ENCODE measurements at places on chromosomes 12 and 14.

DNA sequence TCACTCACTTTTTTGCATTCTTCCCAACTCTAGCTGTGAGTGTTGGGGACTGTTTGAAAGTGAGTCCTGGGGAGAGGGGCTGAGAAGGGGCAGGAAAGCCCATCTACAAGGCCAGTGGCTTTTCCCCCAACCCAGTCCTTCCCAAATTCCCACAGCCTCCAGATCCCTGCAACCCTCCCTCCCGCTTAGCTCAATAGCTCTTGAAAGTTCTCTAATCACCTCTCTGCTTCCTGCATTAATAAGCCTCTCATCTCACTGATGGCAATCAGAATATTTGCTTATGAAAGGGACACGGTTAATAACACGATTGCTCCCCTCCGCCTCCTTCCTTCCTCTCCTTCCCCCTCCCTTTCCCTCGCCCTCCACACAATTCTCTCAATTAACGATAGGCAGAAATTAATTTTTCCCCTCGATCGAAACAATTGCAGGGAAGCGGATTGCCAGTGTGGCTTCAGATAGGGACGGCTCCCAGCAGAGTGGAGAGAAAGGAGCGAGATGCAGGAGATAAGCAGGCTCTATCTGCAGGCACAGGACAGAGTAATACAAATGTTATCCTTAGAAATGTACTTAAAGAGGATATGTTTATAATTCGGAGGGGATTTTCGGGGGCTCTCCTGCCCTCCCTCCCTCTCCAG is 15.1 kb upstream of the GPATCH2L start:
- DNase-seq, result no peak

GRCh38 chr12:115158816-115159215 is 474.8 kb upstream of the TBX3 start:
- DNase-seq, result no peak

- no peak for DNase-seq
Measured at GRCh38 chr14:62015945-62016344, 253.7 kb downstream of the SNAPC1 start.

- no peak for DNase-seq
Measured at GRCh38 chr14:42002141-42002540, 395.5 kb downstream of the LRFN5 start.

- peak; percentile 99 for DNase-seq
Measured at GRCh38 chr12:123126294-123127181, 24.4 kb downstream of the PITPNM2 start.

- no peak for DNase-seq
Measured at GRCh38 chr14:26377150-26377549, 220.7 kb downstream of the NOVA1 start.

DNA sequence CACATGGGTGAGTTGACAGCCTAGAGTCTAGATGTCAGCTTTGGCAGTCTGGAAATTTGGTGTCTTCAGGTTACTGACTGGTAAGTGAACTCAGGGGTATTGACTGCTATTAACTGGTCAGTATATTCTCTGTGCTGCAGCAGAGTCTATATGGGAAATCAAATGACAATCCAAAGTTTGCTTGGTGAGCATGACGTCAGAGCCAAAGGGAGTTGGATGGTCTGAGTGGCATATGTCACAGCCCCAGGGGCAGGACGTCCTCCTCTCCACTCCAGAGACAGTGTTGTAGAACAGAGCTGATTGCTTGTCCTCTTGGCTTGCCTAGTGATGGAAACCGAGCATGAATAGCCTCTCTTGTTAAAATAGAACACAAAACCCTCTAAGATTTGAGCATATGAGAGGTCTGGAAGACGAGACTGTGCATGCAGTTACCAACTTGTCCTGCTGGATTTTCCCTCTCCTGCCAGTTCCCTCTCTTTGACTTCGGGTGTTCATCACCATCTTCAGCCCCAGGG is 3.3 kb upstream of the TBC1D30 start:
- no peak for DNase-seq

- no peak for DNase-seq
Measured at GRCh38 chr12:127060933-127061332, 1206.0 kb upstream of the TMEM132C start.

DNA sequence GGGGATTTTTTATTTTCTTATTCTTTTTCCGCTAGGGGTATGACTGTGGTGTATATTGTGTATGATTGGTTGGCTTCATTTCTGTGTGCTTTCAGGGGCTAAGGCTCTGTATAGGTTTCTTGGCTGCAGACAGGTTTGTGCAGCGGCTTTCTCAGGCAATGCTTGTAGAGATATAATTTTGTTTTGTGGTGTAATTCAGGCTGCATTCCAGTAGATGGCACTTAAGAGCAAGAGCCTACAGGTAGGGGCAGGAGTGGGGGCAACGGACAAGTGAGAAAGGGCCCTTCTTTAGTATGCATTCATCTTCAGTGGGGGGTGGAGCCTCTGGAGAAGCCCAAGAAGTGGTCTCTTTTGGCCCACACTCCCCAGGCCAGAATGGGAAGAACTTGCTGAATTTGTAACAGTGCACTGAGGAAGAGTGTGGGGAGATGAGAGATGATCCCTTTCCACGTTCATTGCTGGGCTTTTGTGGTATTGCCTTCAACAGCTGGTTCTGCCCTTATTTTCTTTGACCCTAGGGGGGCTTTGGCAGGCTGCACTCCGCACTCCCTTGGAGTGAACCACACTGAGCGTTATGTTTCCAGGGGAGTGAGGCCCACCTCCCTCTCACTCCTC is 78.6 kb downstream of the IFNG-AS1 start:
- DNase-seq, result no peak

GRCh38 chr12:11953523-11953922 is 117.2 kb upstream of the BCL2L14 start:
- DNase-seq, result no peak

GRCh38 chr12:77687321-77687720 is 143.4 kb upstream of the NAV3 start:
- DNase-seq, result no peak

Data from stromal cell of bone marrow (primary cell).